ENCODE measurements at places on chromosomes 7 and 10.

GRCh38 chr7:921581-922333 is 32.7 kb downstream of the ADAP1 start:
- DNase-seq = no peak

DNA sequence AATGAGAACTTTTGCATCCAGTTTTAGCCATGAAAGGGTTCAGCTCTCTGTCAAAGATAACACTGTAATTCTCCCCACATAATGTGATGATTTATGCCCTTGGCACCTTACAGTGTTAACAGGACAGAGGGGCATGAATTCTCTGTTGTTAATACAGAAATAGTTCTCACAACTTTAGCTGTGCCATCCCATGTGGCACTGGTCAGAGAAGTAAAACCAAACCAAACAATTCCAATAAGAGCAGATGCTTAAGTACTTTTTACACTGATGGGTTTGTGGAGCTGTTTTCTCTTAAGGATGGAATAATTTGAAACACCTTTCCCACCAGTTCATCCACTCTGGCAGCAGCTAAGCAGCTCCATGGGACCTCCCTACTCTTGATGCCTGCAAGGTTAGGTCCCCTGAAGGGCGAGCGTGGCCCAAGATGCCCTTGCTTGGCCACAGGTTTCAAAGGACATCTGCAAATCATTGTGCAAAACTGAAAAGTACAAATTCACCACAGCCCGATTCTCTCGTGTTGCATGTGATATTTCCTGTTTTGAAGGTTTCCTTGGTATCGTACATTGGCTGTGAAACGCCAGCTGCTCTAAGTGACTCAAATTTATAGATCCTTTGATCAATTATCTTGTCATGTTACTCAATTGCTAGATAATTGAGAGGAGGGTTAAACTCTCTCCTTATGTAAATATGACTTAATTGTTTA is 82.5 kb upstream of the CREB5 start:
- DNase-seq = no peak

DNA sequence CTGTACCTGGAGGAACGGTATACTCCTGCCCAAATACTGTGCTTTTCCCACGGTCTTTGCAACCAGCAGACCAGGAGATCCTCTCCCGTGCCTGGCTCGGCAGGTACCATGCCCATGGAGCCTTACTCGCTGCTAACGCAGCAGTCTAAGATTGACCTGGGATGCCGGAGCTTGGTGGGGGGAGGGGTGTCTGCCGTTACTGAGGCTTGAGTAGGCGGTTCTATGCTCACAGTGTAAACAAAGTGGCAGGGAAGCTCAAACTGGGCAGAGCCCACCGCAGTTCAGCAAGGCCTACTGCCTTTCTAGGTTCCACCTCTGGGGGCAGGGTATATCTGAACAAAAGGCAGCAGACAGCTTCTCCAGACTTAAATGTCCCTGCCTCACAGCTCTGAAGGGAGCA is 22.7 kb downstream of the VPS41 start:
- DNase-seq = no peak

DNA sequence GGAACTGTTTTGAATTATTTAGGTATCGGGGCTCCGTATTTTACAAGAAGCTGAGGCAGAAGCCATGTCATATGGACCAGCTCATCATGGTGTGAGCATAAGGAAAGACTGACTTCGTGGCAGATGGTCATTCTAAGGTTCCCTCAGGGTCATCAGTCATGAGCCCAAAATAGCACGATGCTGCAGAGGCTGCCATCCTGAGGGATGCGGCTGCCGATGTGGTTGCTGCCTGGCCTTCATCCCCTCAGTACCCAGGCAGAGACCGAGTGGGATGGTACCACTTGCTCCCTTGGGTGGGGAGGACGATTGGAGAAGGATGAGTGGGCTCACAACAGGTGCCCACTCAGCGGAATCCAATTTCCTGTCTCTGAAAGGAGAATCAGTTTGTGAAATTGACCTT is 490.3 kb downstream of the SDK1 start:
- no peak for DNase-seq

DNA sequence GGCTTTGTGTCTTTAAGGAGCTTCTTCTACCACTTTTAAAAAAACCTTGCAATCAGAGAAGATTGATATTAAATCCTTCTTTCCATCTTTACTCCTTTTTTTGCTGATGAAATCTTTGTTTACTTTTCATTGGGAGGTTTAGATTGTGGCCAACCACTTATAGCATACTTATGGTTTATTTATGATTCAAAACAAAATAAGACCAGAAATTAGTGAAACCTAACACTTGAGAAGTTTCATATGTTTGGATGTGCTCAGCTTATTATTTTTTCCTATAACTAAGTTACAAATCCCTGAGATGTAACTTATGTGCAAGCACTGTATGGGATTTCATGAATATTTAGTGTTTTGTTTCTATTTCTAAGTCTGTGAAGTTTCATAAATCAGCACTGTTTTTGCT is 13.5 kb upstream of the PRPS1L1 start:
- no peak for DNase-seq
